ENCODE measurements at places on chromosomes 1 and 21.

- no peak for DNase-seq
Observed at GRCh38 chr1:199010933-199011332, 372.1 kb downstream of the PTPRC start.

GRCh38 chr1:184389446-184389845, 2.6 kb downstream of the C1orf21 start:
- no peak for DNase-seq

- no peak for DNase-seq
Observed at GRCh38 chr1:30787856-30788495, 30.4 kb upstream of the LAPTM5 start.

- DNase-seq = no peak
Observed at GRCh38 chr1:58824753-58825389, 41.0 kb upstream of the JUN start.

DNA sequence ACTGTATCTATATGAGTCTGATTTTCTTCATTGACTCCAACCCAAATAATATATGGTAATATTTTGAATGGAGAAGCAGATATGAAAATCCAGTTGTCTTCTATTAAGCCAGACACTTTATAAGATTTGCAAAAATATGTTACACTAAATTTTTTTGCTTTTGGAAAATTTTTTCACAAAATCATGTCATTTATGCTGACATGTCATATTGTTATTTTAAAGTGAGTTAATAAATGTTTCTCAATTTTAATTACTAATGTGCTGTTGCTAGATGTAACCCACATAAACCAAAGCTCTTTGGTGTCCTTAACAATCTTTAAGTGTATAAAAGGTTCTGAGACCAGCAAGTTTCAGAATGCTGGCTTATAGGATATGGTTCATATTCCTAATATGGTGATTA, 142.5 kb downstream of the HS2ST1 start:
- DNase-seq = no peak

- DNase-seq = no peak
Observed at GRCh38 chr1:13900583-13900982, 200.6 kb downstream of the PRDM2 start.

- no peak for DNase-seq
Observed at GRCh38 chr1:13664451-13664850, 35.5 kb upstream of the PRDM2 start.

DNA sequence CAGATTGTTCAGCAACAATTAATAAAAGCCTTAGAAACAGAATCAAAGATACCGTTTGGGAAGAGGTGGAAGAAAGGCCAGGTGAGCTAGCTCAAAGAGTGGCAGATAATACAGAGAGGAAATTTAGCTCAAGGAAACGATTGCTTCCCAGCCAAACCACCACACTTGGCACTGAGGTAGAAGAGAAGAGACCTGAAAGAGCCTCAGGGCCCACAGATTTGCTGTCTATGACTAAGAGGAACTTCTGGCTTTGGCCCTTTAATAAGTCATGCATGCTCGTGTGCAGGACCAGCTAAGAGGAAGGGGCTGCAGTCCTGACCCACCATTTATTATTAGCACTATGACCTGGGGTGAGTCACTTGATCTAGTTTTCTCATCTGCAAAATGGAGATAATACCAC, 72.8 kb upstream of the BCL10 start:
- no peak for DNase-seq

DNA sequence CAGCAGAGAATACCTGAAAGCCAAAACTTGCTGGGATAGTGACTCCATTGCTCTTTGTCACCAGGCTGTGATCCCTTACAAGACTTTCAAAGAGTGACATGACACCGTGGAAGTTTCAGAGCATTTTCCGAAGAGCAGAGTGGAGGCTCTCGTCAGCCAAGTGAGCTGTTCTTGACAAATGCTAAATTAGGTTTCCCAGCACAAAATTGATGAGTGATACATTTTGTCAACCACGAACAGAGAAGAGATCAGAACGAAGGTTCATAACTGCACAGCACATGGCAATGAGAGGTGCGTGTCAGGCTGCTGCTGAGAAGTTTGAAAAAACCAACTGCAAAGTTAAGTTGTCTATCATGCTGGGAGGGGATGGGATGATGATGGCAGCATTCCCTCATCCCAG, 184.4 kb upstream of the C1orf174 start:
- DNase-seq = no peak

DNA sequence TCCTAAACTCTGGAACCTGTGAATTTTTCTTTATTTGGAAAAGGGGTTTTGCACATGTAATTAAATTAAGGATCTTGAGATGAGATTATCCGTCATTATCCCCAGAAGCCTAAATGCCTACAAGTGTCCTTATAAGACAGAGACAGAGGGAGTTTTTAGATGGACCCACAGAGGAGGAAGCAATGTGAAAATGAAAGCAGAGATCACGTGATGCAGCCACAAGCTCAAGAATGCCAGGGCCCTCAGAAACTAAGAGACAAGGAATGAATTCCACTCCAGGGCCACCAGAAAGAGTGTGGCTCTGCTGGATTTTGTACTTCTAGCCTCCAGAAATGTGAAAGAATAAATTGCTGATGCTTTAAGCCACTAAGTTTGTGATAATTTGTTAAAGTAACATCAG, 183.6 kb upstream of the UBE2U start:
- no peak for DNase-seq

- no peak for DNase-seq
Observed at GRCh38 chr1:33344896-33345560, 24.1 kb upstream of the A3GALT2 start.

DNA sequence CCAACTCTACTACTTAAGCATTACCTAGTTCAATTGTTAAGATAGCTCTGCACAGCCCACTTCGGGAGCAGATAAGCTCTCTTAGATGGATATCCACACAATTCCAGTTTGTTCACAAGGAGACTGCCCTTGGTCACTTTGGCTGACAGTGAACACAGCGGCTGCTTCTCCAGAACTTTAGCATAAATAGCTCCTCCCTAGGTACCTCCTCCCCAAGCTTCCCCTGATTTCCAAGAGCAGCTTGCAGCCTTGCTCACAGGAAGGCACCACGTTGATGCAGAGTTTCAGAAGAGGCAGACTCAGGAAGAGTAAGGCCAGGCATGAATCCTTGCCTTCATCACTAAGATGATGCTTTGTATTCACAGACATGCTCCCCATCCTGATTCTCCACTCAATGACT, 24.7 kb downstream of the TFF3 start:
- no peak for DNase-seq

- no peak for DNase-seq
Observed at GRCh38 chr1:226510453-226510852, 38.1 kb upstream of the STUM start.

DNA sequence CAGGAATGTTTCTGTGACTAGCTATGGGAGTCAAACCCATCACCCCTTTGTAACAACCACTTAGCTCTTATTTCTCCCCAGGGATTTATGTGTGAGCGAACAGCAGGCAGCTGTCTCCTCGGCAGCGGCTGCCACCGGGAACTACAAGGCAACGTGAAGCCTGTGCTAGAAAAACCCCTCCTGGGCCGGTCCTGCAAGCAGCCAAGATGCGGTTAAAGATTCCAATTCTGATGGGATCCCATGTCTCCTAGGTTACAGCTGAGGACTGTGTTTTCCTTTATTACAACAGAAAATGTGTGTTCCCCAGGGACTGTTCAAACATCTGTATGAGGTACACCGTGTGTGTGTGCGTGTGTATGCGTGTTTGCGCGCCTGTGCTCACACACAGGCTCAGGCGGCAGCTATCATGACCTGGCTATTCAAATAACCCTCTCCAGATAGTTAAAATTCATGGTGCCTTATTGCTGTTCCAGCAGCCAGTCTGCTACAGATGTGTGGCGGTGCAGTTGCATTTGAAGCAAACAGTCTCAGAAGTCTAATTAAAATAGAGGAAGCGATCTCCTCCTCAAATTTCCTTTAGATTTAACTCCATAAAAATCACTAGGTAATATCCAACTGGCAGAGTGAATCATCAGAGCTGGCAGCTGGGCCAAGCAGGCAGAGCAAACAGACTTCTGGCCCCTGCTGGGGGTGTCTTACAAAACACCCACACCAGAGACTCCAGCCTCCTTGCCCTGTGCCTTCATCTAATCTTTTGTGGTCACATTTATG, 68.0 kb downstream of the LMX1A start:
- no peak for DNase-seq

DNA sequence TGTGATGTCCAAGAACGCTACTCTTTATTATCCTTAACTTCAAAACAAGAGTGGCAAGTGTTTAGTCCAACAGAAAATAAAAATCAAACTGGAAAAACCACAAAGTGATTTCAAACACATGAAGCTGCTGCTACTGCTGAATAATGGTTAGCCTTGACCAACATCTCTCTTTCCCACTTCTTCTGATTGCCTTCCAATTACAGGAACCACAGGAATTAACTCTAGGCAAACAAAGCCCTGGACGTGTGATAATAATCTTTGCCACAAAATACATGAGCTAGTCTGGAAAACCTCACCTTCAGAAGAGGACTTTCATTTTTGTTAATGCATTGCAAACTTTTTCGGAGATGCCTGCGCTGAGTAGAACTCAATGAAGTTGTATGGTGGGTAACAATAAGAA, 48.6 kb upstream of the COL11A1 start:
- no peak for DNase-seq

DNA sequence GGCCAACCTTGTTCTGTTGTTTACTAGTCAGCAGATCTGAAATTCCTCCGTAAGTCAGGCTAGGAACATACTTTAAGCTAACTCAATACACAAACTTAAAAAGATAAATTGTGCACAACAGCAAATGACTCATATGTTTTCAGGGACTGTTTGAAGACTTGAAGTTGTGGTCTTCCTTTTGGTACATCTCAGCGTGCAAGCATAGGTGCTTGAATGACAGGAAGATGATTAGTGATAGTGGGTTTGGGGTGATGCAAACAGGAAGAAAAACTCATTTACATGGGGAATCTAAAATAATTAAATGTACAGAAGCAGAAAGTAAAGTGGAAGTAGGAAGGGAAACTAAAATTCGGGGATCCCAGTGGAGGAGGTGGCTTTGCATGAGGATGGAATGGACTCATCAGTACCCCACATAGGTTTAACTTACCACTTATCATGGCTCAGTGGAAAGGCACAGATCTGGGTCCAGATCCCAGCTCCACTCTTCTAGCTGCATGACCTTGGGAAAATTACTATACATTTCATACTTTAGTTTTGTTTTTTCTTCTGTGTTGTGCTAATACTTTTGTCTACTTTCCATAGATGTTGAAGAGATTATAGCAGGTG, 122.3 kb downstream of the XCL2 start:
- no peak for DNase-seq

DNA sequence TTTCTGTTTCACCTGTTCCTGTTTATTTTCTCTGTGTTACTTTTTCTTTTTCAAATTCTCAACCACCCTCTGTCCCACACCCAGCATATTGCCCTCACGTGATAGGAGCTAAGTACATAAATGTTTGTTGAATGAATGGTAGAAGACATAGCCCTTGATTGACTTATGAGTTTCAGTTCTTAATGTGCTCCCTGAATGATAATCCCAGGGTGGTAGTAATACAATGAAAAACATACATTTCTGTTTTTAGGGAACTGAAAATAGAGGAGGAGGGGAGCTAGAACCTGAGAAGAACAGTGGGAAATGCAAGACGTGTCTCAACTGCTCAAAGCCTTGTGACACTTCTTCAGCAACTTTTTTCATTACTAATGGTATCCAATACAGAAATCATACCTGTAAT, 147.1 kb downstream of the SPATA46 start:
- DNase-seq = no peak

DNA sequence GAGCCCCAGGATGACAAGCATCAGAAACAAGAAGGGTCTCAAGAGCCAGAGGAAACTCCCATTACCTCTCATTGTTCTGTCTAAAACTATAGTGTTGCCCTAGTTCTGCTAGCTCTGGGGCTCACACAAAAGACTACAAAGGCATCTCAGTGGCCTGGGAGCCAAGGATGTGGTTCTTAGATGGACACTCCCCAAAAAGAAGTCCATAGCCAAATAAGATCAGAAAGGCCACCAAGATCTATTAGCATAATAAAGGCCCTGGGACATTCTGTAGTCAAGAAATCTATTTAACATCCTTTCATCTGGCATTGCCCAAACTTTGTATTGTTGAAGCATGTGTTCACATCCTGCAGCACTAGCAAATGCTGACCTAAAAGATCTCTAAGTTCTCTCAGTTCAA, 99.5 kb downstream of the EDEM3 start:
- no peak for DNase-seq

DNA sequence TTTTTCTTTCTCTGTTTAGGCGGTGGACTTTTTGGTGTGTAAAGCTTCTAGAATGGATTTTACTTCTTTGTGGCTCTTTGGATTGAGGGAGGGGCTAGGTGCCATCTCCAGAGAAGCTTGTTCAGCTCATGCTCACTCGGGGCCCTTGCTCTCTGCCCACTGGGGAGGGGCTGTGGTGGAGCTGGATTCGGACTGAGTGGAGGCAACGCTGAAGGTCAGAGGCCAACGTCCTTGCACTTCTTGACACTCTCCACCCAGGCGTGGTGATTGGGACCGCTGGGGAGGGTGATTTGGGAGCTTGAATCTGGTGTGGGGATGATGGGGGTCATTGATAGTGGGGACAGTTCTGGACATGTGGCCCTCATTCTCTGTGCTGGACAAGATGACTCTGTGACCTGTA, 52.6 kb downstream of the ADARB1 start:
- no peak for DNase-seq

DNA sequence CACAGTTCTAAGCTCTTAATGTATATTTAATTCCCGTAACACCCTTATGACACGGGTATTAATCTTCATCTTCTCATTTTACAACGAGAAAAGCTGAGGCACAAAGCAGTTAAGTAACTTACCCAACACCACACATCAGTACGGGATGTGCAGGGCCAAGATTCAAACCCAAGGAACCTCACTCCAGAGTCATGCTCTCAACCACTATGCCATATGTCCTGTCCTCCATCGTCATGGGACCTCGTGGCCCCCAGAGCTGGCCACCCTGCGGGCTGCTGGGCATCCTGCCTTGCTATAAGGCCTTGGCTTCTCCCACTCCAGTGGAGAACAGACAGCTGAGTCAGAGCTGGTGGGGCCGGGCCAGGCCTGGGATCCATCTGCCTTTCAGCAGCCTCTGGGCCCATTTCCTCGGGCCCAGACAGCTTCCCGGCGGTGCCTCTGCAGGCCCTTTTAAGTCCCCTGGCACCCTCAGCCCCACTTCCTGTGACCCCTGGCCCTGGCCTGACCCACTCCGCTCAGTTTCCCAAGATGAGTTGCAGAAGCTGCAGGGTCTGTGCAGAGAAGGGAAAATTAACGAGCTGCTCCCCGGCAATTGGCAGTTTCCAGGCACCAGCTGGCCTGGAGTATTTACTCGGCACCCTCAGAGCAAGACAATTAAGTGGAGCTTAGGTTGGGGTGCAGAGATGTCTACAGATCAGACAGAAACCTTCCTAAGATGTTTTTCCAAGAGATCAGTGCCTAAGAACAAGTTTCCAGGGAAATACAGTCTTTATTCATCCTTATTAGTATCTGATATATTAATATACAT, 98.2 kb downstream of the EPHB2 start:
- no peak for DNase-seq

- no peak for DNase-seq
Observed at GRCh38 chr1:37415611-37416244, 58.7 kb upstream of the ZC3H12A start.

DNA sequence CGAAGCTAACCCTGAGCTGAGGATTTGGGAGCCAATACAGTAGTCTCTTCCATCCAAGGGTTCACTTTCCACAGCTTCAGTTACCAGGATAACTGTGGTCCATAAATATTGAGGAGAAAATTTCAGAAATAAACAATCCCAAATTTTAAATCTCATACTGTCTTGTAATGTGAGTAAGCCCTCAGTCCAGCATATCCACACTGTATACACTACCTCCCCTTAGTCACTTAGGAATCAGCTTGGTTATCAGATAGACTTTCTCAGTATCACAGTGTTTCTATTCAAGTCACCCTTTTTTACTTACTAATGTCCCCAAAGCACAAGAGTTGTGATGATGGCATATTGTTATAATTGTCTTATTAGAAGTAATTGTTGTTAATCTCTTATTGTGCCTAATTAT, 102.3 kb upstream of the GNG12 start:
- DNase-seq = no peak

Data from activated naive CD4-positive, alpha-beta T cell treated with anti-CD3 and anti-CD28 coated beads, Interleukin-2, amount 50 U/mL, for 16 hours (primary cell).